ENCODE measurements at places on chromosomes 2 and 18.

- peak; percentile 52 for DNase-seq
Observed at GRCh38 chr2:182866461-182867406, at the start of gene FRZB. TSS of gene FRZB (minus strand) at chr2:182866637. CDS start at chr2:182866552, 85 bp downstream.

DNA sequence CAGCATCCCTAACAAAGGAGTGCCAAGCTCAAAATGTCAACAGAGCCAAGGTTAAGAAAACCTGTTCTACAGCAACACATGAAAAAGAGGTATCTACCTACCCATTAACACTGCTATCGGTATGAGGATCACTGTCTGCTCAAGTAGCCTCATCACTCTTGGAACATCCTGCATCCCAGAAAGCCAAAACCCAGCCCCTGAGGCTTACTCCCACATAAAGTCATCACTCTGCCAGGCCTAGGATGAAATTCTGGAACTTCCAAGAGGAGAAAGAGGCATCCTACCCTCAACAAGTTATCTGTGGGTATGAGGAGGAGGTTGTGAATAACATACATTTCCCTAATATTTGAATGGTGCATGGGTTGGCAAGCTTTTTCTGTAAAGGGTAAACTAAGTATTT, 25.5 kb downstream of the CDH2 start:
- no peak for DNase-seq

- no peak for DNase-seq
Observed at GRCh38 chr2:80244905-80245584, 59.5 kb downstream of the LRRTM1 start.

- DNase-seq, result no peak
Observed at GRCh38 chr2:143873886-143874285, 646.0 kb downstream of the ZEB2 start.

GRCh38 chr2:164898475-164898874, 56.9 kb downstream of the SLC38A11 start:
- peak; percentile 71 for DNase-seq

DNA sequence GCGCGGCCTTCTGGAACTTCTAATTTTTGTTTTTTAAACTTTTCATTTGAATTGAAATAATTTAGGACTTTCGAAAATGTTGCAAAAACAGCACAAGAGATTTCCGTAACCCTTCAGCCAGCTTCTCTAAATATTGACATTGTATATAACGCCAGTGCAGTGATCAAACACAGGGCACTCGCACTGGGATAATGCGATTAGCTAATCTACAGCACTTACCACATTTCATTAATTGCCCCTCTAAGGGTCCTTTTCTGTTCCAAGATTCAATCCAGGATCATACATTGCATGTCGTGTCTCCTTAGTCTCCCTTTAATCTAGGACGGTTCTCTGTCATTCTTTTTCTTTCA, 343 bp upstream of the CD302 start:
- DNase-seq, result no peak

- no peak for DNase-seq
Observed at GRCh38 chr2:191180276-191180675, 29.5 kb upstream of the STAT4 start.

DNA sequence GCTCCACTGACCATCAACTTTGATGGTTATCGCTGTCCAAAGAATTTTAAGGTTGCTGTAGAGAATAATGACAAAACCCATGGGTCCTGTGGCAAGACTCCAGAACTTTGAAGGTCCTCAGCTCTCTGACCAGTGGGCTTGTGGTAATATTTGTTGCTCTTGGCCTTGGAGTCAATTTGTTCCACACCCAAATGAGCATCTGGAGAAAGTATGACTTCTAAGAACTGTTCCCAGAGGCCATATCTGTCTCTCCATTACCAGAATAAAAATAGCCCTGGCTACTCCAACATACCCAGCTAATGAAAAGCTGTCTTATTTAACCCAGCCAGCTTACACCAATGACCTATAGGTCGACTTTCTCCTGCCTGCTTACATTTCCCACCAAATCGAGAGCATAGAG, 466.4 kb downstream of the MEIS1 start:
- peak; percentile 66 for DNase-seq

DNA sequence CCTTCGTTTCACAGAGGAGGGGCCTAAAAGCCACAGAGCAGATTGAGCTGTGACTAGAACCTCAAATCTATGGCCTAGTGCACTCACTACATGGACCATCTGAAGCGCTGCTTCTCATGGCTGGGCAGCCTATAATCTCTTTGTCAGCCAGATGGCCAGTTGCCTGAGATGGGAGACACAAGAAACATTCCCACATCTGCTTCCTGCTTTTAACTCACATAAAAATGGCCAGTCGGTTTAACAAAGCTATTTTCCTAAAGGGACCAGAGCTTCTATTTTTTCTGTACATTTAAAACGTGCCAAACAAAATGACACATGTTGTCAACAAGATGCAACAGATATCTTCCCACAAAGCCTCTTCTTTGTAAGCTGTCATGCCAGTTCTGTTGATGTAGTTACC, 173.8 kb downstream of the GFPT1 start:
- DNase-seq, result no peak

- peak; percentile 46 for DNase-seq
Observed at GRCh38 chr18:1663879-1664705, 759.4 kb downstream of the ADCYAP1 start.

GRCh38 chr2:138432971-138433370, 68.6 kb upstream of the SPOPL start:
- peak; percentile 10 for DNase-seq

- no peak for DNase-seq
Observed at GRCh38 chr2:221514305-221515040, 57.6 kb downstream of the EPHA4 start.

DNA sequence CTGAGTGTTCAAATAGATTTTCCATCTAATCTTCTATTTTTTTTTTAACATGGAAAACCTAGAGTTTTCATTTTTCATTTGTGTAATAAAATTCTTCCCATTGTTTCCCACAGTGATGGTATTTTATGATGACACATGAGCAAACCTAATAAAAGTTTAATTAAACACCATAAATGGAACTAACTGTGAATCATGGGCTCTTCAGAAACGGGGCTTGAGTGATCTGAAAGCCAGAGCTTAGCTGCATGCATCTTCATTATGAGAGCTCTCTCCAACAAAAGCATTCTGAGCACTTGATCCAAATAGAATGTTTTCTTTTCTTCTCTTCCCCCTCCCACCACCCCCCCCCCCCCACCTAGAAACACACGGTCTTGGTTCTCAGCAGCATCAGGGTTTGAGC, 82.1 kb upstream of the REV1 start:
- peak; percentile 53 for DNase-seq

- no peak for DNase-seq
Observed at GRCh38 chr2:124269348-124269747, 244.3 kb downstream of the CNTNAP5 start.

- no peak for DNase-seq
Observed at GRCh38 chr2:22843919-22844537, 541.0 kb upstream of the KLHL29 start.

GRCh38 chr18:61679836-61680235, 213.0 kb downstream of the RNF152 start:
- no peak for DNase-seq

GRCh38 chr2:236939721-236940231, 145.9 kb upstream of the COPS8 start:
- no peak for DNase-seq

DNA sequence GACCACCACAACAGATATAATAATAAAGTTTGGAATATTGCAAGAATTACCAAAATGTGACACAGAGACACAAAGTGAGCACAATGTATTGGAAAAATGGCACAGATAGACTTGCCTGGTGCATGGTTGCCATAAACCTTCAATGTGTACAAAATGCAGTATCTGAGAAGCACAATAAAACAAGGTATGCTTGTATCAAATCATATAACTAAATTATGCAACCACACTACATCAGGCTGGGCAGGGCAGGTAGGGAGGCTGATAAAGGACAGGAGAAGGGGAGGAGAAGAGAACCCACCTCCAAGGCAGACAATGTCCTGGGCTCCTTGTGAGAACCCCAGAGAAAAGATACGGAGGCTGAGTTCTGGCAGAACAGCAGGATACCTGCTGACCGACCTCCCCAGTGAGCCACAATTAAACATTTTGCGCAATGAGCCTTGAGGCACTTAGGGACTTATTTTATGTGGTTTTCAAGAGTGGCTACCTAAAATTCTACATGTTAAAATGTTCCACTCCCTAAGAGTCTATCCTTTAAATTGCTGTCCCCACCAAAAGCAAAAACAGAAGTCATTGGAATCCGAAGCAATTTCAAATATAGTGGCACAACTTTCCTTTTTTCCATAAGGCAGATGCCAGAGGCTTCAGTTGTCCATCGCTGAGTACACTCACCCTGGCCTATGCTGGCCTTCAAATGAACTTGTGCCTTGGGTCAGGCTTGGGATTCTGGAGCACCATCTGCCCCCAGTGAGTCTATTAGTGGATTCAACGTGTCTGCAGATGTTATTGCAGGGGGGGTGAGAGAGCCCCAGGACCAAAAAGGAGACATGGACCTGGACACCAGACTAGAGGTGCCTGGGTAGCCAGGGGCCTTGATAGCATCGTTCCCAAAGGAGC, 16.8 kb downstream of the WDFY1 start:
- no peak for DNase-seq

GRCh38 chr2:169828141-169828811, 1.0 kb downstream of the UBR3 start:
- DNase-seq, result peak; percentile 70

DNA sequence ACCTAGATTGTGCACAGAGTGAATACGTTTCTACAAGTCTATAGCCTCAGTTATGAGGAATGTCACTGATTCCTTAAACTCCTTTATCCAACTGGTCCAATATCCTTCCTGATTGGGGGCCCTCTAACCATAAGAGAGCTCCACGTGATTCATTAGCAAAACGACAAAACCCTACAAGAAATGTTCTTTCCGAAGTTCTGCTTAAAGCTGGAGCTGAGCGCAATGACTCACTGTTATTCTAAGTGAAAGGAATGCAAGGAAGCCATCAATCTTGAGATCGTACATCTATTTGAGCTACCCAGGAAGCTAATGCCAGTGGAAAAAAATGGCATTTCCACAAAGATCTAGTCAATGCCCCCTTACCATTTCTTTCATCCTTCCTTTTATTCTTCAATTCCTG, 354.9 kb upstream of the CDH20 start:
- peak; percentile 80 for DNase-seq

- DNase-seq, result peak; percentile 44
Observed at GRCh38 chr2:179263446-179264367, 925 bp downstream of the SESTD1 start.

- DNase-seq, result no peak
Observed at GRCh38 chr2:216474925-216475670, 23.5 kb upstream of the RPL37A start.

DNA sequence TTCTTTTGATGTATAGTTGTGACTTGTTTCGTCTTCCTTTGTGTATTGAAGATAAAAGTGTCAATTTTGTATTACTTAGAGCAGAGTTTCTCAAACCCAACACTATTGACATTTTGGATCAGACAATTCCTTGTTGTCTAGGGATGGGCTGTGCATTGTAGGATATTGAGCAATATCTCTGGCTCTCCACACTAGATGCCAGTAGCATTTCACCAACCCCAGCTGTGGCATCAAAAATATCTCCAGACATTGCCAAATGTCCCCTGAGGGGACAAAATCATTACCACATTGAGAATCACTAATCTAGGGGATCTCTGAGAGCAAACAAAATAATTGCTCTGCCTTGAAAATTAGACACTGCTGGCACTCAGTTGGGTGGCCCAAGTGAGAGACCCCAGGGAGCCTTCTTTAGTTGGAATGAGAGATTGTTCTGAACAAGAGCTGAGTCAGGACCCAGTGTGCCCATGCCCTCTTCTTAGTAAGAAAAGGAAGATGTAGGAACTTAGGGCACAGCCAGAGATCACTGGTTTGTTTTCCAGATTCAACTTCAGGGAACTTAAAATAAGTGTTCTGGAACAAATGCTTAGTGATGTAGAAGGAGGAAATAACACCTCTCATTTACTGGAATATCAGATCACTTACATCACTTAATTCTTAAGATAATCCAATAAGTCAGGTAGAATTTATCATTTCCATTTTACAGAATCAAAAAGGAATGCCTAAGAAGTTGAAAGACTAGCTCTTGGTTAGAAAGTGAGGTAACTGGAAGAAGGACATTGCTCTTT, 466.6 kb upstream of the TNP1 start:
- DNase-seq, result peak; percentile 80

DNA sequence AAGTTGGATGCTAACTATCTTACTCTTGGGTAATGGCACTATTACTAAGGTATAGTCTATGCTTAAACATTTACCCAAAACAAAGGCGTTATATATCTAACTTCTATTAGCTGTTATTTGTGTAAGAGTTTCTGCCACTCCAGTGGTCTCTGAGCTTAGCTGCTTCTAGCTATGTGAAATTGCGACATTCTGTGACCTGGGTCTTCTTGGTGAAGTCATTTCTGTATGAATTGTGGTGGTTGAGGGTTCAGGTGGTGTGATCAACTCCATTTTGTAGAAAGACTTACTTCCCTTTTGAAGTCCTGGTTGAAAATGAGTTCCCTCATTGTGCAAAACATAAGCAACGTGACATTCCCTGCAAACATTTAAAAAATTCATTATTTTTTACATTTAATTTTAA, 221.6 kb downstream of the PIK3C3 start:
- no peak for DNase-seq

- DNase-seq, result no peak
Observed at GRCh38 chr18:31297248-31297647, 20.7 kb upstream of the DSG1 start.

GRCh38 chr18:46321955-46322354, 217.8 kb downstream of the HAUS1 start:
- DNase-seq, result peak; percentile 89

GRCh38 chr2:206092297-206092696, 6.3 kb upstream of the INO80D start:
- no peak for DNase-seq

GRCh38 chr2:28639836-28640235, 111.8 kb upstream of the PPP1CB start:
- DNase-seq, result peak; percentile 81

- DNase-seq, result peak; percentile 39
Observed at GRCh38 chr18:8375249-8375648, 234.0 kb upstream of the RAB12 start.

DNA sequence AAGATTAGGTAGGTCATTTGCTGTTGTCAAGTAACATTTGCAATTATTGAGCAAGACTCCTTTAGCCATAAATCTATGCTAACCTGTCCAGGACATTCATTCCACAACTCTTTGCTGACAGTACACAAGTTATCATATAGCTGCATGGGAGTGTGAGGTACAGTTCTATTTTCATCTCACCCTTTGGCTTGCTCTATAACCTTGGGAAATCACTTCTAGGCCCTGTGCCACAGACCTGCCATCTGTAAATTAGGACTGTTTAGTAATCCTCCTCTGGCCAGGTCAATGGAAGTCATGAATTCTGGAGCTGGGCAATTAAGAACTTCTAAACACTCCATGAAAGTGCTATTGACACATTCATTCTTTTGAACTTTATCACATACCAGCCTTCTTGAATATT, 34.6 kb upstream of the PAIP2B start:
- DNase-seq, result no peak

DNA sequence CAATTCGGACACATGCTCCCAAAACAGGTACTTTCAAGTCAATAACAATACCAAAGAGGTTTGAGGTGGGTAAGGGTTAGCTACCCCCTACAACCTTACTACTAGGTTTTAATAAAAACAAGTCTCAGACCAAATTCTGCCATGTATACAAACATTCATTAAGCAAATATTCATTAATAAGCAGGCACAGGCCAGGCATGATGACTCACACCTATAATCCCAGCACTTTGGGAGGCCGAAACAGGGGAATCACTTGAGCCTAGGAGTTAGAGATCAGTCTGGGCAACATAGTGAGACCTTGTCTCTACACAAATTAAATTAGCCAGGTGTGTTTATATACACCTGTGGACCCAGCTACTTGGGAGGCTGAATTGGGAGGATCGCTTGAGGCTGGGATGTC, 11.7 kb upstream of the ELAC1 start:
- peak; percentile 9 for DNase-seq

- DNase-seq, result no peak
Observed at GRCh38 chr18:62576845-62577512, 54.2 kb downstream of the ZCCHC2 start.

Data from M059J (cell line).